ENCODE measurements at places on chromosomes 6 and 20.

DNA sequence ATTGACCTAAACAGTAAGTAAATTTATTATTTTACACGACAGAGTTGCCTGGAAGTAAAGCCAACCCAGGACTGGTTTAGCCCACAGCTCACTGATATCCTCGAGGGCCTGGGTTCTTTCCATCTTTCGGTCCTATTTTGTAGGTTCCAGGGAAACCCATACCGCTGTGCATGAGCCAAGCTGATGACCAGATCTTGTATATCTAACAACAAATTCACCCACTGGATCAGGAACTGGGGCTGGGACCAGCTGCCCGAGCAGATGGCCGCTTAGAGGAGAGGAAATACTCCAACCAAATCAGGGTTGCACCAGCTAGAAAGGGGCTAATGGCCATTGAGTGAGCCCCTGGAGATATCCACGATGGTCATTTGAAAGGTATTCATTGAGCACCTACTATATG is 139.2 kb downstream of the BACH2 start:
- DNase-seq = no peak

DNA sequence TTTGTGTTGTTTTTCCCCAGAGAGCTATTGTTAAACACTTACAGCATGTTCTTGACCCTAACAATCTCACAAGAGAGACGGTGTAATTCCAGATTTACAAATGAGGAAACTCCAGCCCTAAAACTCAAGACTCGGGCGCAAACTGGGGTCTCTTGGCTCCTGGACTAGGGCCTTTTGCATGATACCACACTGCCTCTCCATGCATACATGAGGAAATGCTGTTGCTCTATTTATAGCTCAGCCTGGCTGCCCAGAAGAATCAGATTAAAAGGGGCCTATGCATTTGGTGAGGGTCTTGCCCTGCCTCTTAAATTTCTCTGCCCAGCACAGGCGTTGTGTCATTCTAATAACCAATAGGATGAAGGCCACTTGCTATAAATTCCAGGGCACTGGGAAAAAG is 30.5 kb upstream of the SNRPB2 start:
- no peak for DNase-seq

DNA sequence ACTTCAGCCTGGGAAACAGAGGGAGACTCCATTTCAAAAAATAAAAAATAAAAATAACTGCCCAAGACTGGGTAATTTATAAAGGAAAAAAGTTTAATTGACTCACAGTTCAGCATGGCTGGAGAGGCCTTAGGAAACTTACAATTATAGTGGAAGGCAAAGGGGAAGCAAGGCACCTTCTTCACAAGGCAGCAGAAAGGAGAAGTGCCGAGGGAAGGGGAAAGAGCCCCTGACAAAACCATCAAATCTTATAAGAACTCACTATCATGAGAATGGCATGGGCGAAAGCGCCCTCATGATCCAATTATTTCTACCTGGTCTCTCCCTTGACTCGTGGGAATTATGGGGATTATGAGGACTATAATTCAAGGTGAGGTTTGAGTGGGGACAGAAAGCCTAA is 95.5 kb upstream of the LGSN start:
- no peak for DNase-seq

- DNase-seq = no peak
Observed at GRCh38 chr6:139590206-139590605, 215.8 kb upstream of the CITED2 start.

GRCh38 chr6:72647489-72647888 is 25.6 kb downstream of the KCNQ5 start:
- no peak for DNase-seq
